Trophoblast cell (in vitro differentiated cells and primary cell): ENCODE measurements at places on chromosomes 7 and 10.

- H3K36me3 ChIP-seq = peaks cover 3% of the 10 kb centered on the region
- no peaks in the 10 kb centered on the region for H3K4me1 ChIP-seq
- H3K27me3 ChIP-seq = no peaks in the 10 kb centered on the region
- no peak for DNase-seq
- H3K4me3 ChIP-seq = no peak overlapping the region
Measured at GRCh38 chr10:94343151-94343550, 19.6 kb downstream of the NOC3L start.

DNA sequence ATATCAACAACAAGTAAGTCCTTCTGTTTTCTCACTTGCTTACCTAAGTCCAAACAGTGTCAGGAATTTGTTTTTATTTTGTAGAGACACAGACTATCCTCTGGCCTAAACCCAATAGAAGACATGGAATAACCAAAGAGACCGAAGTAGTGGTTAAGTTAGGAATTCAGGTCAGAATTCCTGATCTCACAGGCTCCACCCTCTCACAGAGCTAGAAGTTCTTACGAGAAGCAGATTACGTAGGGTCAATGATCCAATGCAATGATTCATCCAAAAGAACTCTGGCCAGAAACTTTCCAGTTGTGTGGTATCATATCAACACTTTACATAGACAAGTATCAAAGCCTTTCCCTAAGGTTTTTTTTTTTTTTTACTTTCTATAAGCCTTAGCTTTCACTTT is 73.8 kb downstream of the IQUB start:
- no peak for DNase-seq
- no peaks in the 10 kb centered on the region for H3K27me3 ChIP-seq
- no peaks in the 10 kb centered on the region for H3K36me3 ChIP-seq
- H3K4me3 ChIP-seq = no peak overlapping the region
- no peaks in the 10 kb centered on the region for H3K4me1 ChIP-seq

DNA sequence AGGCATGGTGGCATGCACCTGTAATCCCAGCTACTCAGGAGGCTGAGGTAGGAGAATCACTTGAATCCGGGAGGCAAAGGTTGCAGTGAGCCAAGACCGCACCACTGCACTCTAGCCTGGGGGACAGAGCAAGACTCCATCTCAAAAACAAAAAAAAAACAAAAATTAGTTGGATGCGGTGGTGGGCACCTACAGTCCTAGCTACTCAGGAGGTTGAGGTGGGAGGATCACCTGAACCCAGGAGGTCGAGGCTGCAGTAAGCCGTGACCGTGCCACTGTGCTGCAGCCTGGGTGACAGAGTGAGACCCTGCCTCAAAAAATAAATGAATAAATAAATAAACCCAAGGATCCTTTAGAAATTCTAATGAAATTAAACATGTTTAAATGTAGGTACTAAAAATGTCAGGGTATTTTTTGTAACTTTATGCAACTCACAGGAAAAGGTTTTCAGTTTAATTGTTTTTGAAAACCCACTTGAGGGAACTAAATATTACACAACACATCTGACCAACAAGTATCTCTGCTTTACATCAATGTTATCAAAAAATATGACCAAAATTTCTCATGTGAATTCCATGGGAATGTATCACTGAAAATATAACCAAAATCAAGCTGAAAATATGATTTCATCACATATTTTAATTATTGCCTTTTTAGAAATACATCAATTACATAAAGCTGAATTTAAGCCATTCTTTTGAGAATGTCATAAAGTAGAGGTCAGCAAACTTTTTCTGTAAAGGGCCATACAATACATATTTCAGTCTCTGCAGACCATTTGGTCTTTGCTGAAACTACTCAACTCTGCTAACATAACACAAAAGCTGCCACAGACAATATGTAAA is 23.9 kb downstream of the UPF2 start:
- DNase-seq = no peak
- no peaks in the 10 kb centered on the region for H3K27me3 ChIP-seq
- H3K27ac ChIP-seq = no peak overlapping the region
- no peak overlapping the region for H3K4me3 ChIP-seq
- peaks cover 4% of the 10 kb centered on the region for H3K36me3 ChIP-seq

- no peak overlapping the region for H3K4me3 ChIP-seq
- H3K27ac ChIP-seq = no peak overlapping the region
- no peaks in the 10 kb centered on the region for H3K36me3 ChIP-seq
- DNase-seq = no peak
Measured at GRCh38 chr10:131635564-131636015, 265.2 kb upstream of the PPP2R2D start.

- H3K4me1 ChIP-seq = no peaks in the 10 kb centered on the region
- H3K36me3 ChIP-seq = no peaks in the 10 kb centered on the region
- H3K27ac ChIP-seq = no peak overlapping the region
- no peaks in the 10 kb centered on the region for H3K27me3 ChIP-seq
- DNase-seq = no peak
Measured at GRCh38 chr10:131850383-131850870, 50.4 kb upstream of the PPP2R2D start.

- peaks cover 12% of the 10 kb centered on the region for H3K36me3 ChIP-seq
- no peak for DNase-seq
- no peak overlapping the region for H3K27ac ChIP-seq
- no peaks in the 10 kb centered on the region for H3K4me1 ChIP-seq
- H3K27me3 ChIP-seq = no peaks in the 10 kb centered on the region
- H3K4me3 ChIP-seq = no peak overlapping the region
Measured at GRCh38 chr7:7595451-7595850, 28.8 kb downstream of the MIOS start.

- peak; percentile 51 for DNase-seq
- no peaks in the 10 kb centered on the region for H3K27me3 ChIP-seq
- no peak overlapping the region for H3K27ac ChIP-seq
Measured at GRCh38 chr10:101319241-101319915, 34.6 kb upstream of the BTRC start.

GRCh38 chr10:17022896-17023295 is 106.7 kb downstream of the CUBN start:
- H3K27ac ChIP-seq = no peak overlapping the region
- DNase-seq = no peak
- H3K36me3 ChIP-seq = no peaks in the 10 kb centered on the region
- no peaks in the 10 kb centered on the region for H3K27me3 ChIP-seq
- H3K4me1 ChIP-seq = peaks cover 10% of the 10 kb centered on the region

- H3K27me3 ChIP-seq = no peaks in the 10 kb centered on the region
- no peak overlapping the region for H3K27ac ChIP-seq
- H3K36me3 ChIP-seq = no peaks in the 10 kb centered on the region
- H3K4me3 ChIP-seq = no peak overlapping the region
Measured at GRCh38 chr7:130149281-130150139, 55.7 kb downstream of the TMEM209 start.

DNA sequence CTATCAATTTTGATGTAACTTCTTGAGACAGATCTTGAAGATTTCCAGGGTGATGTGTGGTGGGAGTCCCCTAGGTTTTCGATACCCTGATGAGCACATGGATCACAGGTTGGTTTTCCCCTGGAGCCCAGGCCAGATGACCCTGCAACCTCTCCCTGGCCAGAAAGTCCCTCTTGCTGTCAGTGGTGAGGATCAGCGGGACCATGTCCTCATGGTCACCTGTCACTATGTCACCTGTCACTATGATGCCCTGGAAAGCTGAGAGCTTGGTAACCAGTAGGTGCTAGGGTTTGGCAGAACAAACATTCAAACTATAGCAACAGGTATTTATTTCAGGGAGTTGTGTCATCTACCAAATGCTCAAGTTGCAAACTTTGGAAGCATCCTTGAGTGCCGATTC is 197.9 kb downstream of the ARHGAP12 start:
- no peaks in the 10 kb centered on the region for H3K4me1 ChIP-seq
- no peak for DNase-seq

GRCh38 chr10:91389636-91390512 is 20.3 kb upstream of the HECTD2 start:
- H3K36me3 ChIP-seq = no peaks in the 10 kb centered on the region
- H3K27me3 ChIP-seq = no peaks in the 10 kb centered on the region
- peak; percentile 84 for DNase-seq
- H3K4me1 ChIP-seq = no peaks in the 10 kb centered on the region
- no peak overlapping the region for H3K27ac ChIP-seq
- H3K4me3 ChIP-seq = no peak overlapping the region

DNA sequence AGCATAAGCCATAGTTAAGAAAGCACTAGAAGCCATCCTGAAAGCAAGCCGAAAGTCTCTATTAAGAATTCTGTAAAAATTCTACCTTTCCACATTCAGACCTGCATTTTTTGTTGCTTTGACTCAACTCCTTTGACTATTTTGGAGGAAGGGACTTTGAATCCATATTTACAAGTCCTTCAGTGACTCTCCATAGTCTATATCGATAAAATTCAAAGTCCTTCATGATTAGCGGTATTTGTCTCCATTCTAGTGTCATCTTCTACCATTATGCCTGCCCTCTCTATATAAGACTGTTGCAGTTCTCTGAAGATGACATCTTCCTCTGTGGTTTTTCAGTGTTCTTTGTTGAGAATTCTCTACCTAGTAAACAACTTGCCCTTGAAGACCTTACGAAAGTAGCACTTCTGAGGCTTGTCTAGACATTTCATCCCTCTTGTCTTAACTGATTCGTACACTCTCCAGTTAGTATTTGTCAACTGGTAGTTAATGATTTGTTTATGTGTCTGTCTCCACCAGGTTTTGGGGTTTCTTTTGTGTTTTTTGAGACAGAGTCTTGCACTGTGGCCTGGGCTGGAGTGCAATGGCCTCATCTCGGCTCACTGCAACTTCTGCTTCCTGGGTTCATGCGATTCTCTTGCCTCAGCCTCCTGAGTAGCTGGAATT is 1.7 kb downstream of the CCSER2 start:
- no peaks in the 10 kb centered on the region for H3K36me3 ChIP-seq
- no peak overlapping the region for H3K4me3 ChIP-seq
- H3K27ac ChIP-seq = no peak overlapping the region
- DNase-seq = no peak
- H3K27me3 ChIP-seq = no peaks in the 10 kb centered on the region
- H3K4me1 ChIP-seq = peaks cover 16% of the 10 kb centered on the region

DNA sequence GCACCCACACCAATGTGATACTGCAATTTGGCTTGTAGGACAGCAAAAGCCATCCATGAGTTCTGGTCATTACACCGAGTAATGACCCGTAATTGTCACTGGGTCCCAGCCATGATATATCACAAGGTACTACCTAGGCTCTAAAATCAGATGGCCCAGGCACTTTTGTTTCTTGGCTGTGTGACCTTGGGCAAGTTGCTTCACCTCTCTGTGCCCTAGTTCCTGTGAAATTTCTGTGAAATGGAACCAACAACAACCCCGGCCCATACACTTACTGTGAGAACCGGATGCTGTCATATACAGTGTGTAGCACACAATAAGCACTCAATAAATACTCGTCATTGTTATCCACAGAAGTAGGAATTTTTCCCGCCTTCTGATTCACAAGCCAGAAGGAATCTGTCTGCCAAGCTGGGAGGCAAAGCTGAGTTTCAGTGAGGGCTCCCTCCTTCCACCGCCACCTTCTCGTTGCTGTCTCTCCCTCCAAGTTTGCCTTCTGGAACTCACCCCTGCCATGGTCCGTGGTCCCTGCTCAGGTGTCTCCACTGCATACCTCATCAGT is 6.4 kb upstream of the CYTH3 start:
- DNase-seq = peak; percentile 49
- no peak overlapping the region for H3K27ac ChIP-seq
- H3K27me3 ChIP-seq = no peaks in the 10 kb centered on the region
- no peaks in the 10 kb centered on the region for H3K36me3 ChIP-seq
- peaks cover 13% of the 10 kb centered on the region for H3K4me1 ChIP-seq
- H3K4me3 ChIP-seq = no peak overlapping the region

- no peak overlapping the region for H3K4me3 ChIP-seq
- no peak overlapping the region for H3K27ac ChIP-seq
- H3K27me3 ChIP-seq = no peaks in the 10 kb centered on the region
Measured at GRCh38 chr7:104652434-104652833, 324.0 kb downstream of the LHFPL3 start.

DNA sequence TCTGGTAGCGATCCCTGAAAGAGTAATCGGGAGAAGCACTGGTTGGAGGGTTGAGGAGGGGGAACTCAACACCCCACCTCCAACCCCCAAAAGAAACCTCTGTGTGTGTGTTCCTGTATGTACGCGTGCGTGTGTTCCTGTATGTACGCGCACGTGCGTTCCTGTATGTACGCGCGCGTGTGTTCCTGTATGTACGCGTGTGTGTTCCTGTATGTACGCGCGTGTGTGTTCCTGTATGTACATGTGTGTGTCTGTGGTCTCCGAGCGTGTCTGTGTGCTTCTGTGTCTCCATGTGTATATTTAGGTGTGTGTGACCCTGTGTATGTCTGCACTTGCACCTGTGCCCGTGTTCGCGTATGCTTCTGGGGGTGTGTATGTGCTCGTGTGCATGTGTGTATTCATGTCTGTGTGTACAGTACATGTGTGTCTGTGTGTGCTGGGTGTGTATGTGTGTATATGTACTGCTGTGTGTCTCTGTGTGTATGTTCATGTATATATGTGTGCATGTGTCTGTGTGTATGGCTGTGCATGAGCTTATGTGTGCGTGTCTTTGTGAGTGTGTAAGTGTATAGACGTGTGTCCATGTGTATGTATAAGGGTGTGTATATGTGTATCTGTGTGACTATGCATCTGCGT is 42.9 kb upstream of the KLF6 start:
- H3K27ac ChIP-seq = peak overlapping the region; percentile 72
- H3K36me3 ChIP-seq = no peaks in the 10 kb centered on the region
- no peaks in the 10 kb centered on the region for H3K27me3 ChIP-seq
- peak overlapping the region; percentile 11 for H3K4me3 ChIP-seq
- peaks cover 30% of the 10 kb centered on the region for H3K4me1 ChIP-seq

- H3K27me3 ChIP-seq = no peaks in the 10 kb centered on the region
- DNase-seq = peak; percentile 58
- no peak overlapping the region for H3K4me3 ChIP-seq
- H3K27ac ChIP-seq = no peak overlapping the region
- no peaks in the 10 kb centered on the region for H3K36me3 ChIP-seq
- H3K4me1 ChIP-seq = no peaks in the 10 kb centered on the region
Measured at GRCh38 chr7:151736403-151736909, 140.5 kb downstream of the PRKAG2 start.

DNA sequence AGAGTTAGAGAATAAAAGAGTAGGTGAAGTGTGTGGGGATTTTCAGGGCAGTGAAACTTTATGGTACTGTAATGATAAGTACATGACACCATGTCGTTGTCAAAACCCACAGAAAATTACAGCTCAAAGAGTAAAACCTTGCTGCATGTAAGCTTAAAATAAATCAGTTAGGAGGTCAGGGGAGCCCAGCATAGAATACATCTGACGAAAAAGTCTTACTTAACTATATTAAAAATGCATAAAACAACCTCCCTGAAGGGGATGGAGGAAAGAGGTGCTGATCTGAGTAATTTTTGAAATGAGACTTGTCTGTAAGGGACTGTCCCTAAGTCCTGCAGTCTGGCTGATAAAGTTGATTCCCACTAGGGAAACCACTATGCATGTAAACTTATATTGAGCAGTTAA is 49.8 kb upstream of the AKR1E2 start:
- no peaks in the 10 kb centered on the region for H3K4me1 ChIP-seq
- no peak overlapping the region for H3K4me3 ChIP-seq
- DNase-seq = no peak
- no peaks in the 10 kb centered on the region for H3K27me3 ChIP-seq
- H3K36me3 ChIP-seq = no peaks in the 10 kb centered on the region
- no peak overlapping the region for H3K27ac ChIP-seq
